ENCODE measurements at places on chromosomes 12 and 14.

GRCh38 chr12:38157274-38157932, 159.2 kb upstream of the ALG10B start:
- DNase-seq, result no peak

GRCh38 chr12:55670276-55670675, 33.6 kb downstream of the OR10P1 start:
- no peak for DNase-seq

- no peak for DNase-seq
Measured at GRCh38 chr14:104306450-104307040, 168.2 kb downstream of the KIF26A start.

DNA sequence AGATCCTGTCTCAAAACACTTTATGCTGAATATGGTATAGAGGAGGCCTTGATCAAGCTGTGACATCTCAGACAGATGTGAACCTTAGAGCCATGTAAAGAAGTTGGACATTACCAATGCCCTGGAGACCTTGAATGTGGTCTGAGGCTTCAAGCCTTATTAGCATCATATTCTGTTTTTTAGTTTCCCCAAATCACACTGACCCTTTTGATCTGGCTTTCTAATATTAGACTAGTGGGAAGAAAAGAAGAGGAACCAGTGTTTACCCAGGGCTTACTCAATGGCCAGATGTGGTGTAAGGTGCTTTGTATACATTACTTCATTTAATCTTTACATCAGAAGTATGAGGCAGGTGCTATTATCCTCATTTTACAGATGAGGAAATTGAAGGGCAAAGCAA, 10.6 kb upstream of the TBPL2 start:
- DNase-seq, result no peak

DNA sequence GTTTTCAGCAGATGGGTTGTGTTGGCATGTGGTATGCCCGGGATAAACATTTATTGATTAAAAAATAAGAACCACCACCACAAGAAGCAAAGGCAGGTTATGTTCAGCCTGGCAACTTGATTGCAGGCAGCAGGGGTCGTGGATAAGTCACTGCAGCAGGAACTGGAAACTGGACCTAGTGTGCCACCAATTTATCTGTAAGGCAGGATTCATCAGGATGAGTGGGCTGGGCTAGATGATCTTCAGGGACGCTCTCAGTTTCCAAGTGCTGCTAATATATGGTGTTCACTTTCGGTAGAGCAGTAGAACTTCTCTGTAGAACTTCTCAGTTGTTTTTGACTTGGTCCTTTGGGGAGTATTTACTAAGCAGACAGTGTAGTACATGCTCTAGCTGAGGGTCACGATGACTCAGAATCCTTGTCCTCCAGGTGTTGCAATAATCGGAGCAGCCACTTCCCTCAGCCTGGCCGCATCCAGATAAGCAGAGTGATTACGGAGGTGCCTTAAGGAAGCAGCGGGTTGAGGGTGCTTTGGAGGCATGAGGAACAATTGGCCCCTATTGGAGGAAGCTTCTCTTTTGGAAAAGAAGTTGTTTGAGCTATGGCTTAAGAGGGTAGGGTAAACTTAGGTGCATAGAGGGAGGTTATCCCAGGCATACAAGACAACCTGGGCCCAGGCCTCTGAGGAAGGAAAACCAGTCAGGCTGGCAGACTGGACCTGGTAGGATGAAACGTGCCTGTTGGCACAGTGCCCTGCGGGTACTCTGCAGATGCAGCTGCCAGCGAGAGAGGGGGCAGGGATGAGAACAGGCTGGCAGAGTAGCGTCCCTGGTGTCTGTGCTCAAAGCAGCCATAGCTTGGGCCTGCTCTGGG, 104.0 kb downstream of the GPR135 start:
- no peak for DNase-seq

Data from stimulated activated CD8-positive, alpha-beta memory T cell treated with anti-CD3 and anti-CD28 coated beads, Interleukin-7, amount 100 ng/mL, for 1 hour (primary cell).